ENCODE measurements at places on chromosomes 5 and 9. TPM values are rescaled to one million over a fixed set of nuclear protein-coding genes. Genes with fewer than 3 reads are reported as not detected.

DNA sequence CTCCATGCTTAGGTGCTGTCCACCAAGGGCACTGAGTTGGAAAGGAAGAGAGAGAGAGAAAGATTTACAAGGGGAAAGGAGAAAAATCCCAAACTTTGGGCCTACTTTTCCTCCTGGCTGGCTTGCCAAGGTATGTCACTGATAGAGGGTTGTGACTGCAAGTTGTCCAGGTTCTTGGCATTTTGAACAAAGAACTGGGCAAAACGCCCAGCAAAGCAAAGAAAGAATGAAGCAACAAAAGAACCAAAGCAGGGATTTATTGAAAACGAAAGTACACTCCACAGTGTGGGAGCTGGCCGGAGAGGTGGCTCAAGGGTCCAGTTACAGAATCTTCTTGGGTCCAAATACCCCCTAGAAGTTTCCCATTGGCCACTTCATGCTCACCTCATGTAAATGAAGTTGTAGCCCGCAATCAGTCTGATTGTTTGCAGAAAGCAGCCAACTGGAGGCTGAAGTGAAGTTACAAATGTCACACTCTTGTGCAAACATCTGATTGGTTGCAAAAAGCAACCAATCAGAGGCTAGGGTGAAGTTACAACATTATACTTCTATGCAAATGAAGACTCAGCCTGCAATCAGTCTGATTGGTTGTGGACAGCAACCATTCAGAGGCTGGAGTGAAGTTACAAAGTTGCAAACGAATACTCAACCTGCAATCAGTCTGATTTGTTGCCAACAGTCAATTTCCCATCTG, 263.5 kb downstream of the YTHDC2 start:
- peak; percentile 7 for DNase-seq

DNA sequence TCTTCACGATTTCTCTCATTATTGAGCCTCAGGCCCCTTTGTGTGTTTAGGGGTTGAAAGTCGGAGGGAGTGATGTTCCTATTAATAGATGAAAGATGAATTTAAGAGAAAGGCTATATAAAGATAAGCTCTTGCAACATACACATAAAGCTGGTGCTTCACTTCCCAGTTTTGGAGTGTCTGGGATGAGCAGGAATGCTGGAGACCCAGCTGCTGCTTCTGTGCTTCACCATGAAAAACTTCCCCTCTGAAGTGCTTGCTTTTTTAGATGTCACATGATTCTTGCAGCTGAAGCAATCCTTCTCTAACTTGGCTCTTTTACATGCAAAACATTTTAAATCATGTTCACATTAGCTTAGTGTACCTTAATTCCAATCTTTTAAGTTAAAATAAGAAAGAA, 19.7 kb upstream of the SNCAIP start:
- DNase-seq = peak; percentile 3

DNA sequence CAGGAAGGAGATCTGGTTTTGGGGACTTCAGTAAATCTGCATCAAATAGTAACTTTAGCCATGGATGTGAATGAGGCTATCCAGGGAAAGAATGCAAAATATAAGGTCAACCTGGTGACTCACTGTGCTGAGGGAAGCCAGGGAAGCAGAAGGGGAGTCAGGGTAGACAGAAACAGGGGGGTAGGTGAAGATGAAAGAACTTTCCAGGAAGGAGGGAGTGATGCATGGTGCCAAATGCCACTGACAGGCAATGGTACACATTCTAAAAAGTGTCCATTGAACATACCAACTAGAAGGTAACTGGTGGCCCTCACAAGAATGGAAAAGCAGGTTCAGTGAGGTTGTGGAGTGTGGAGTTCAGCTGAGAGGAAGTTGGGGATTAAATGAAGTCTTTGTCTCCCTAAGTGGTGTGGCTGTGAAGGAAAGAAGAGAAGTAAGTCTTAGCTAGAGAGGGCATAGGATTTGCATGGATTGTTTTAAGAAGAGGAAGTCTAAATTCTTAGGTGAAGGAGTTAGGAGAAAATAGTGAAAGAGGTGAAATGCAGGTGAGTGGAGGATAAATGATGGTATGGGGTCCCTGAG, 35.5 kb downstream of the PALM2AKAP2 start:
- peak; percentile 41 for DNase-seq

Gene LRRC70
- 1.2 TPM for total RNA-seq

Gene ANKS6
- total RNA-seq = 13.8 TPM
